ENCODE measurements at places on chromosomes 5 and 9.

- DNase-seq: no peak
Observed at GRCh38 chr9:100167915-100168654, 69.0 kb downstream of the INVS start.

- DNase-seq: no peak
Observed at GRCh38 chr5:132461569-132462070, 29.0 kb downstream of the IRF1 start.

GRCh38 chr5:171442287-171443042 is 23.0 kb downstream of the FGF18 start:
- DNase-seq: peak; percentile 21

DNA sequence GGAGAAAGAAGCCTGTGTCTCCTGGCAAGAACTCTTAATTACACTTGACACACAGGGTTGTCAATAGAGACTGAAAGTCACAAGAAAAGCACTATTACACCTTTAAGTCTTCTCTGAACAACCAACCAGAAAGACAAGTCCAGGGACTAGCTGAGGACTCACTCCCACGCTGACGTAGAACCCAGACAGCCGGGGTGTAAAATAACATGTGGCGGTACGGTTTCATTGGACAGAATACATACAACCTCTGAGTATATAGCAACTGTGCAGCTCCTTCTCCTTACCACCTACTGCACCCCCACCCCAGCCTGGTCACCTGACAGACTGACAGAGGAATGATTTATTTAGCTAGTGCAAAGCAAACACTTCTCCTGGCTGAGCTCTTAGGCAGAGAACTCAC is 103.4 kb upstream of the RASEF start:
- DNase-seq: no peak

GRCh38 chr5:98986587-98986986 is 57.8 kb upstream of the CHD1 start:
- DNase-seq: no peak
